ENCODE measurements at places on chromosomes 1 and 21.

GRCh38 chr1:97145321-97145956, 423.9 kb downstream of the PTBP2 start:
- DNase-seq: no peak

- no peak for DNase-seq
Observed at GRCh38 chr1:178345238-178345637, 151.5 kb downstream of the CLEC20A start.

DNA sequence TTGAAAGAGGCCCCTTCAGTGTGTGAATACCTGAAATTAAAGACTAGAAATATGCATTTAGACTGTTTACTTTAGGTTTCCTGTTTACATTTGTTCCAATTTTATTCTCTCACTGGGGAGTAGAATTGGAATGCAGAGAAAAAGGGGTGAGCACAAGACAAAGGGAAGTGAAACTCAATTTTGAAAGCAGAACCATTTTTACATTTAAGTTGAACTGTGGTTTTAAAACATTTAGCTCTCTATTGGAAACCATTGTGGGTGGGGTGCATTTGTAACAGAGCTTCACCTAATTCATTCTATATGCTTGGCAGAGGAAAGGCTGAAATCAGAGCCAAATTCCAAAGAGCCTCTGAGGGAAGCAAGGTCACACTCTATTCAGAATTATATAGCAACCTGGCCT, 235.3 kb upstream of the C1orf105 start:
- DNase-seq: no peak

- no peak for DNase-seq
Observed at GRCh38 chr1:169236143-169236542, 129.7 kb downstream of the ATP1B1 start.

GRCh38 chr1:109625176-109625575, 5.5 kb downstream of the AMPD2 start:
- peak; percentile 4 for DNase-seq

GRCh38 chr1:87683196-87683956, 354.7 kb downstream of the LMO4 start:
- DNase-seq: no peak

GRCh38 chr1:228876187-228876586, 140.9 kb downstream of the RHOU start:
- no peak for DNase-seq

- no peak for DNase-seq
Observed at GRCh38 chr1:1183221-1183747, 9.6 kb downstream of the TTLL10 start.

- DNase-seq: no peak
Observed at GRCh38 chr1:236081546-236082227, 16.8 kb upstream of the NID1 start.

GRCh38 chr1:227730630-227731151, 4.4 kb downstream of the JMJD4 start:
- no peak for DNase-seq

DNA sequence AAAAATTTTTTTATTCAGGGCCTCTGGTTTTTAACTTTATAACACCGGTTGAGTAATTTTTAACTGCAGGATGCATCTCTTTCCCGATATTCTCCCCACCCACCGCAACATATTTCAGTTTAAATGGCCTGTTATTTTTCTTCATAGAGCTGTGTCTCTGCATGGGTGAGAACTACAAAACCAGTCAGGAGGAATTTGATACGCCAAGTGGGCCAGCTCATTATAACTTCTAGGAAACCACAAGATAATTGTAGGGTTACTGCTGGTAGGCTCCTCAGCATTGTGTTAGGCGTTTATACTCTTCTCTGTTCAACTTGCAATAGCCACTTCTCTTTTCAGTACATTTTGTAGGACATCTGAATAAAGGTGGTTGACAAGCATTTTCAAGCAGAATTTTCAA, 169.7 kb downstream of the PBX1 start:
- DNase-seq: no peak

DNA sequence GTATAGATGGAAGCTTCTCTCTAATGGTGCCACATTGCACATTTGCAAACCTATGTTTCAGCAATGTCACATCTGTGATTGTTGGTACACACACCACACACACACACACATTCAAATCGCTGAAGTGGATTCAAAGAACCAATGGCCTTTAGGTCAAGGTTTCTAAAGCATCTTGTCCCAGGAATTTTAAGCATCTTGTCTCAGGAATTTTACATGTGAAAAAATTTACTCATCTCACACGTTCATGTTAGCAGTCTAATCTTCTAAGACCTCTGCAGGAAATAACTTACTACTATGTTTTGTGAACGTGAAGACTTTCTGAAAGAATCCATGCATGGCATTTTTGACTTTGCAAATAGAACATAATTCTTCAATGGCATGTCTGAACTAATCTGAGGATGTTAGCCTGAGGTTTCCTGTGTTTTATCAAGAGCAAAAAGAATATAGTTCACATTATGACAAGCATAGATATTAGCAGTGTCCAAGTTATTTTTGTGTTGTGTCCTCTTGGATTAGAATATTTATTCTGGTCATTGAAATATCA, 125.1 kb downstream of the CYYR1 start:
- no peak for DNase-seq

GRCh38 chr1:43987159-43987902, 4.1 kb upstream of the CCDC24 start:
- DNase-seq: no peak

GRCh38 chr1:223285452-223285851, 78.5 kb downstream of the SUSD4 start:
- no peak for DNase-seq

- DNase-seq: no peak
Observed at GRCh38 chr1:163826500-163826899, 504.7 kb downstream of the NUF2 start.

GRCh38 chr1:1988061-1988945, 15.3 kb downstream of the CFAP74 start:
- DNase-seq: no peak

GRCh38 chr1:110434946-110435345, 16.0 kb upstream of the PROK1 start:
- DNase-seq: no peak

GRCh38 chr21:37695111-37695510, 221.1 kb downstream of the KCNJ6 start:
- DNase-seq: no peak

DNA sequence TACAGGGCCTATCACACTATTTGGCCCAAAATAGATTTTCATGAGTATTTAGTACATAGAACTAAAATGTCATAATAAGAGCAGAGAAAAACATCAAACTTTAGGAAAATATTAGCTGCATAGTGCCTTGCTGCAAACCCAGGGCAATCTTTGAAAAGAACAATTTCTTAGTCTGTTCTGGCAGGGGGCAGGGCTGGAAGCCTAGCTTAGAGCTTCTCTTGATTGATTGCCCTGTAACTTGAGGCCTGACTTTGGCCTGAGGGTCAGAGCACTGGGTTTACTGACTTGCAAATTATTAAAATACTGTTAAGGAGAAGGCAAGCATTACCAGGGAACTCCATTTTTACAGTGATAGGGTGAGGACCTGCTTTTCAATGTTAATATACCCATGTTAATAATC, 115.8 kb upstream of the SPAG17 start:
- no peak for DNase-seq

- peak; percentile 41 for DNase-seq
Observed at GRCh38 chr1:77282187-77282865, 507 bp downstream of the AK5 start.

DNA sequence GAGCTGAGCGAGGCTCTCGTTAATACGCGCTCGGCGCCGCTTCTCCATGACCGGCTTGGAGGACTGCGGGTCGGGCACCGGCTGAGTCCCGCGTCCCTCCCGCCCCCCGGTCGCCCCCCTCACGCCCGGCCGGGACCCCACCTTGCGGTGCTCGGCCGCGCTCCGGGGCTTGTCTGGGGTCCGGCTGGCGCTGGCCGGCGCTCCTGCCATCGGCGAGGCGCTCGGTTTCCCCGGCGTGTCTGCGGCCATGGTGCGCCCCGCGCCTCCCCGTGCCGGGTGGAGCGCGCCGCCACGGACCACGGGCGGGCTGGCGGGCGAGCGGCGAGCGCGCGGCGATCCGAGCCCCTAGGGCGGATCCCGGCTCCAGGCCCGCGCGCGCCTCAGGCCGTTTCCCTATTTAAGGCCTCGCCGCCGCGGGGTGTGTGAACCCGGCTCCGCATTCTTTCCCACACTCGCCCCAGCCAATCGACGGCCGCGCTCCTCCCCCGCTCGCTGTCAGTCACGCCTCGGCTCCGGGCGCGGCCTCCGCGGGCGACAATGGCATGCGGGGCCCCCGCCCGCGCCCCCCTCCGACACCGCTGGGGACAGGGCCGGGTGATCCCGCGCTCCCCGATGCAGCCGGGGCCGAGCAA, at the start of gene HES4:
Gene HES4 (minus strand): TSS at position 373 of the 632 bp plus-strand sequence. CDS start 124 bp downstream, at position 249.
- DNase-seq: peak; percentile 59

GRCh38 chr1:167168424-167168823, 52.3 kb upstream of the POU2F1 start:
- no peak for DNase-seq

- no peak for DNase-seq
Observed at GRCh38 chr1:97384294-97384968, 536.4 kb downstream of the DPYD start.

DNA sequence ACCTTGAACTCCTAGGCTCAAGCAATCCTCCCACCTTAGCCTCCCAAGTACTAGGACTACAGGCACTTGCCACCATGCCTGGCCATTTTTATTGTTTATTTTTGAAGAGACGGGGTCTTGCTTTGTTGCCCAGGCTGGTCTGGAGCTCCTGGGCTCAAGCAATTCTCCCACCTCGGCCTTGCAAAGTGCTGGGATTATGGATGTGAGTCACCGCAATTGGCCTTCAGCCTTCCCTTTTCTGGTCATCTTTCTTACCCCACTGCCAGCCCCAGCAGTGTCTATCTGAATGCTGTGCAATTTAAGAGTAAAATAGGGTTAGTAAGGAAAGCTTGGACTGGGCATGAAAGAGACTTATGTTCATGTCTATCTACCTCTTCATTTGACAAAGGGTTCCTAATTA, 6.1 kb upstream of the KLF17 start:
- DNase-seq: no peak

DNA sequence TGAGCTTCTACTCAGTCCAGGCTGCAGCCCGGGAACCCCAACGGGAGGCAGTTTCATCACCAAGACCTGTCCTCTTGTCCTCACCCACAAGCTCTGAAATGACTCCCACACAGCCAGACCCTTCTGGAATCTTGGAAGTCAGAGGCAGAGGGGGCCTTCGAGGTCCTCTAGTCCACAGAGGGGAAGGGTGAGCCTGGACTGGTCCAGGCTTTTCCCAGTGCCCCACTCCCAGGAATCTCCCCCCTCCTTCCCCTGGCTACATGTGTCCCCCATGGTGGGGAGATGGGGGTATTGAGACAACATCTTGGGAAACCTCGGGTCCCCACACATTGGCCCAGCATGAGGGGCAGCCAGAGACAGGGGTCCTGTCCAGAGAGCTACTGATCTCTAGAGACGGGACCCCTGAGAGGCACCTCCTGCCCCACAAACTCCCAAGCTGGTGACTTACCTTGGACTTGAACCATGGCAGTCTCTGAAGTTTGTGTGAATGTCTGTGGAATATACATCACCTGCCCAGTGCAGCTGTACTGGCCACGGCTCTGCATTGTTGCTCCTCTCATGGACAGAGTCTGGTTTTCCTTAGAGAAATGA, 19.4 kb upstream of the SLAMF9 start:
- no peak for DNase-seq

- peak; percentile 42 for DNase-seq
Observed at GRCh38 chr1:233240829-233241682, 54.5 kb downstream of the PCNX2 start.

- no peak for DNase-seq
Observed at GRCh38 chr1:67861856-67862516, 28.7 kb upstream of the GNG12 start.

- peak; percentile 18 for DNase-seq
Observed at GRCh38 chr1:198959032-198959431, 320.2 kb downstream of the PTPRC start.

DNA sequence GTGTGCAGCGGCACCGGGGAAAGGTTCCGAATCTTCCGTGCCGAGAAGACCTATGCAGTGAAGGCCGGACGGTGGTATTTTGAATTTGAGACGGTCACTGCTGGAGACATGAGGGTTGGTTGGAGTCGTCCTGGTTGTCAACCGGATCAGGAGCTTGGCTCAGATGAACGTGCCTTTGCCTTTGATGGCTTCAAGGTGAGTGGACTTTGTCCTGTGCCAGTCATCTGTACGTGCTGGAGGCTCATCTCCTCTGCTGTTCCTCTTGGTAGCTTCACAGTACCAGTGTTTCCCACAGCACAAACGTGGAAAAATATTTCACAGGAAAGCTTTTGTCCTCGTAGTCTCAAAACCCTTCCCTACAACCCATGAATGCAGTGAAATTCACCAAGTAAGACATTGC, 324.1 kb downstream of the ZP4 start:
- DNase-seq: no peak

DNA sequence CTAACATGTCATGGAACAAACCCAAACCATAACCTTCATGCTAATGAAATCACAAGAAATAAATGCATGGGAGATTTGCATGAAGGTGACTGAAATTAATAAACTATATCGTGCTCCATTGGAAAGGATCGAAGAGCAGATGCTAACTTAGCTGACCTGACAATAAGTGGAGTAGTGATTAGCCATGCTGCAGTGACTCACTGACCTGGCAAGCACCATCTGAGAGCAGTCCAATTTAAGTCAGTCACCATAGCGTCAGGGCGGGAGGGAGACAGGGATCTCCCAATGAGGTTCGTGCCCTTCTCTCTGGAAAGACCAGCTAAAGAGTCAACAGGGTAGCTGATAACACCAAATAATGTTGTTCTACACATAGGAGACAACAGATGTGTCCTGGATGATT, 21.5 kb downstream of the OLIG2 start:
- no peak for DNase-seq

DNA sequence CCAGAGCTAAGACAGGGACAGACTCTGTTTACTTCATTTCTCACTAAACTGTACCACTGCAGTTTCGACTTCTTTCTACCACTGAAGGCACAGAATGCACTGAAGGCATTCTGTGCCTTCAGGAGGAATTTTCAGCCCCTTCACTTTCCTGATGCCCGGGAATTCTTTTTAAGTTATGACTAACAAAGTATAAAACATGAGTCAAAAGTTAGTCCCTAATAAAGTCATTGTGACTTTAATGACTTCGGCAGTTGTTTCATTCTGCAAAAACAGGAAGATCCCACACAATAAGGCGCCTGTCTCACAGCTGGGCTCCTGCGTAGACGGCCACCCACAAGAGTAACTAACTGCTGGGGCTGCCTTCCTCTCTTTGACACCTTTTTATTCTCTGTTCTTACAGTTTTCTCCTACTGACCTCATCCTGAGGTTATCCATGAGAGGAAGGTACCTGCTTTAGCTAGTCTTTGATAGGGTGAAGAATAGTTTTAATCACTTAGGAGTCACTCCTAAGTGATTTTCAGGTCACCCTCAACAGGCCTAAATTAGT, 183.9 kb upstream of the SGIP1 start:
- DNase-seq: peak; percentile 45

Measured in activated CD4-positive, alpha-beta T cell treated with anti-CD3 and anti-CD28 coated beads, Interleukin-2, amount 10 ng/mL, durations not matched to agents 7 days and 5 days (primary cell).